Stimulated activated CD4-positive, alpha-beta T cell treated with anti-CD3 and anti-CD28 coated beads, Interleukin-2, amount 100 ng/mL, for 4 hours (primary cell): ENCODE measurements at places on chromosomes 12 and 14.

DNA sequence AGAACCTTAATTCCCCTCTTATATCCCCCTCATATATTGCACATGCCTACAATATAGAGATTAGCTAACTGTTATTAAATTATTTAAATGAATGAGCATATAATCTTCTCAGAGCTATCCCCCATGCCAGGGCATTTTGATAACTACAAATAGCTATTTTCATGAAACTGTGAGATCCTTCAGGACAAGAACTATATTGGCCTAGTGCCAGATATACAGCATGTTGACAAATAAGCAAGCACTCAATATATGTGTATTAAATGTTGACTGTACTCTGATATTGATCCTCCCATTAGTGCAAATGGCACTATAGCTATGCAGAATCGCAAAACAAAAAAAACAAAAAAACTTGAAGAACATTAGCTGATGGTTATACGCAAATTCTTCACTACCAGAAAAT, 134.1 kb upstream of the OTX2 start:
- no peak for DNase-seq

DNA sequence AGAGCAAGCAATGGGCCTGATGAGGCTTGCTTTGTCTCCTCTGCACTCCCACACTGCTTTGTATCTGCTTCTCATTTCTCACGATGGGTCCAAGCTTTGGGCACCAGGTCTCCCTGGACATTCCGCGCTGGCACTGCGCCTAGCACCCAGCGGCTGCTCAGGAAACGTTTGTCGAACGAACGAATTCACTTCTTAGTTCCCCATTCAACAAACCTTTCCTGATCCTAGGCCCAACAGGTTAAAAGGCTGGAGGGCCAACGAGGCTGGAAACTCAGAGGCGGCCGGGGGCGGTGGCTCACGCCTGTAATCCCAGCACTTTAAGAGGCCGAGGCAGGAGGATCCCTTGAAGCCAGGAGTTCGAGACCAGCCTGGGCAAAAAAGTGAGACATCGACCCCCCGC, 1.0 kb upstream of the GLRX5 start:
- DNase-seq, result no peak

- DNase-seq, result no peak
These were observed 18.4 kb downstream of the PPP1R1A start for GRCh38 chr12:54569995-54570528.

DNA sequence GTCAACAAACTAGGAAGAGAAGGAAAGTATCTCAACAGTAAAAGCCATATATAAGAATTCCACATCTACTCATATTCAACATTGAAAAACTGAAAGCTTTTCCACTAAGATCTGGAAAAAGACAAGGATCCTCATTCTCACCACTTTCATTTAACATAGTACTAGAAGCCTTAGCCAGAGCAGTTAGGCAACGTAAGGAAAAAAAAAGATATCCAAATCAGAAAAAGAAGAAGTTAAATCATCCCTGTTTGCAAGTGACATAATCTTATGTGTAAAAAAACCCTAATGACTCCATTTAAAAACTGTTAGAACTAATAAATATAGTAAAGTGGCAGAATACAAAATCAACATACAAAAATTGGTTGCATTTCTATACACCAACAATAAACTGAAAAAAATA, 426.2 kb downstream of the BCAT1 start:
- no peak for DNase-seq

- no peak for DNase-seq
These were observed 58.8 kb upstream of the NUDT4 start for GRCh38 chr12:93318720-93319522.

DNA sequence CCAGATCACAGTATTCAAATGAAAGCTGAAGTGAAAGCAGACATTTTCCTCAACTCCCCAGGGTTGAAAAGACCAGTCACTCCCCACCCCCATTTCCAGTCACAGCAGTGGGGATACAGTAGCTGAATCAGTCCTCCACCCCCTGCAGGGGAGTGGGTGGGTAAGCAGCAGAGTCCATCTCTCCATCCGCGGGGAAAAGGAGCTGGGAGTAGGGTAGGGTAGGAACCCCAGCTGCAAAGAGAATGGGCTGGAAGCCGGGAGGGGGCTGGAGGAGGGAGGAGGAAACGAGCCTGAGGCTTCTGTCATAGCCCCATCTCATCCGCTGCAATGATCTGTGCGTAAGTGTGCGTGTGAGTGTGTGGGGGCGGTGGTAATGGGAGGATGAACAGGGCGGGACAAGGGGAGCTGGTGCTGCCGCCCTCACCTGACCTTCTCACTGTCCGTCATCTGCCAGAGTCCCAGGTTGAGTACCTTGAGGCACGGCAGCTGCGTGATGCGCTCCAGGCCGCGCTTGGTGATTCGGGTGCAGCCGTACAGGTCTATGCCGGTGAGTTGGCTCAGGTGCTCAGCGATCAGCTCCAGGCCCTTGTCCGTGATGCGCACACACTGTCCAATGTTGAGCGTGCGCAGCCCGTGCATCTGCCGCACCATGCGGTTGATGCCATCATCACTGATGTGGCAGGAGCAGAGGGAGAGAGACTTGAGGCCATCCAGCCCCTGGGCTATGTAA, 1.8 kb downstream of the FBXL14 start:
- no peak for DNase-seq

- DNase-seq, result no peak
These were observed 264.2 kb downstream of the ADAMTS20 start for GRCh38 chr12:43287706-43288383.

- no peak for DNase-seq
These were observed 167.5 kb upstream of the RPL10L start for GRCh38 chr14:46819117-46819516.

- no peak for DNase-seq
These were observed 62.9 kb upstream of the METAP2 start for GRCh38 chr12:95411057-95411456.

DNA sequence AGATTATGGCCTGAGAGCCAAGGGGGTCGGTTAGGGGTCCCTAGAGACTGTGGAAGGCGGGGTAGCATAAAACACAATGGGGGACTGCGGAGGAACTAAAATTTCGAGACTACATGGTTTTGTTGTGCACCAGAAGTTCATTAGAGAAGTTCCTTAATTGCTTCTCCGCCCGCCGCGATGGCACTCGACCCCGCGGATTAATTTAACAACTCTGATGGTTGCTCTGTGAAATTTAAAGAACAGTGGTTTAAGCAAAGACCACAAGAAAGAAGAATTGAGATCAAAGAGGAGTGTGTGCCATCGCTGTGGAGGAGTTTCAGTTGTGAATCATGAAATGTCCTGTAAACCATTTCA, 1.4 kb upstream of the CCDC88C start:
- peak; percentile 43 for DNase-seq

DNA sequence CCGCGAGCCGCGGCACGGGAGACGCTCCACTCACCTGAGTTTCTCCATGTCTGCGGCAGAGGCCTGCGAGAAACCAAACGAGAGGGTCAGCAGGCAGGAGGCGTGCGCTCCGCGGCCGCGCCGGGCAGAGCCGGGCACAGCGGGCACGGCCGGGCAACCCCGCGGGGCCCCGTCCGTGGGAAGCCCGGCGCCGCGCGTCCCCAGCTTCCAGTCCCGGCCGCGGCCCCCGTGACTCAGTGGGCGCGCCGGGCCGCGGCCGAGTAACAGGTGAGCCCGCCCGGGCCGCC, 19.4 kb downstream of the BEGAIN start:
- no peak for DNase-seq

DNA sequence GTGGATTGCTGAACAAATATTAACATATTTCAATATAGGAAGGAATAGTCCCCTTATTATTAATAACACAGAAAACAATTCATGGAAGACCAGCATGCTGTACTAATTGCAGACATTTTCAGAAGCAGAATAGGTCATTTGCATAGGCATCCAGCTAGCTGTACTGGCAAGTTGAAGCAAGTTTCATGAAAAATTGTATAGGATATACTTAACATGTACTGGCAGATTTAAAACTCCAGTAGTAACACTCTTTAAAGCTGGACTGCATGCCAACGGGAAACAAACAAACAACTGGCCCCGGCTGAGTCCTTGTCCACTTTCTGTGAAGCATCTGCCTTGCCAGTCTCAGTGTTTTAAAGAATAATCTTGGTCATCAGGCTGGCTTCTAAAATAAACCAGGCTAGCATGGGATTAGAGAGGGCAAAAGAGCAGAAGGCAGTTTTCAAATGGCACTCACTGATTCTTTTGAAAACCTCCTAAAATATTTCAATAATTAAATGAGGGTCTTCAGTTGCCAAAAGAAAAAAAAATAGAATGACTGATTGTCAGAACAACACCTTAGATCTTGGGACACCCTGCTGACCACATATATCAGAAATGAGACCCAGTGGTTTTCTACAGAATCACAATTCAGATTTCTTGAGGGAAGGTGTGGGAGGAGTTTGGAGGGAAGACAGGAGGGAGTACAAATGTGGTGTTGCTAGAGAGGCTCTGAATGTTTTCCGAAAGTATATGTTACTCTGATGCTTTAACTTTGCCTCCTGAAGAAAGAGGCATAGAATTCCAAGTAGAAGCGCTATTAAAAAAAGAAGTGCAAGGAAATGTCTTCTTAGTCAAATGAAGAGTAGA, 122.5 kb upstream of the KRAS start:
- no peak for DNase-seq

DNA sequence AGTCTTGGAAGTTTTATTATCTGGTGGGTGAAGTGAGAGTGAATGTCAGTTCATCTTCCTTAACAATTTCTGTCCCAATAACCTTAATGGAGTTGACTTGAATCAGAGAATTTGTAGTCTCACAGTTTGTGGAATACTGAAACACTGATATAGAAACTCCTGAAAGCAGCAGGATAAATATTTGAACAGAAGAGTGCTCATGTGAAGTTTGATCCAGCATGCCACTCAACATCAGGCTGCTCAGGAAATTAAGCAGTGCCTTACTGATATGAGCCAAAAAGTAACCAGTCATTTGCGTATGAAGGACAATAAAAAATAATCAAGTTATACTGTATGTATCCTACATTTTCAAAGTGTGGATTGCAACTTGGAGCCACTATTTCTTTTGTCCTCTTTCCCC, 15.7 kb downstream of the MUCL1 start:
- no peak for DNase-seq

GRCh38 chr12:100901266-100901665, 106.7 kb downstream of the ANO4 start:
- no peak for DNase-seq

GRCh38 chr14:30678926-30679431, 56.9 kb downstream of the SCFD1 start:
- no peak for DNase-seq

DNA sequence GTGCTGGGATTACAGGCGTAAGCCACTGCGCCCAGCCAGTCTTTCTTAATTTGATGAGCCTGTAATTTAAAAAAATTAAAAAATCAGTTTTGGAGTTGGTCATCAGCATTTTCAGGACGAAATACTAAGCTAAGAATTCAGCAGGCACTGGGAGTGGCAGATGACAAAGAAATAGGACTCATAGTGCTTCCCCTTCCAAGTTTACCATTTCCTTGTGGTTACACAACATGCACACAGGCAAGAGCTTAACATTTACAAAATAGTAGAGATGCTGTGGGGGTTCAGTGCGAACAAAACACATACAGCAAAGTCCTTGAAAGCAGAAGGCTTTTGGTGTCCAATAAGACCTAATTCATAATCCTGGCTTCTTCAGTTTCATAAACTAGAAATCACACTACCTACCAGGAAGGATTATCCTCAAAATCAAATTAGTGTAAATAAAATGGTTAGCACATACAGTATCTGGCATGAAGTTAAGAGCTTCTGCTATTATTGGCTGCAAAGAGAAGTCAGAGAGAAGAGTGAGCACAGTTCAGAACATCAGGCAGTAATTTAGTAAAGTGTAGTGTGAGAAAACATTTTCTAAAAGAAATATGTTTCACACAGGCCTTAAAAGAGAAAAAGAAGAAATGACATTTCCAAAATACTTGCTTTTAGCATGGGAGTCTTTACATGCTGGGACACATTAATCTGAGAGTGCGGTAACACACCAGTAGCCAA, 22.2 kb upstream of the KIF21A start:
- no peak for DNase-seq

- DNase-seq, result no peak
These were observed 1324.8 kb downstream of the TMEM121 start for GRCh38 chr14:106850913-106851825.

GRCh38 chr12:93223440-93224426, 154.0 kb upstream of the NUDT4 start:
- DNase-seq, result no peak

DNA sequence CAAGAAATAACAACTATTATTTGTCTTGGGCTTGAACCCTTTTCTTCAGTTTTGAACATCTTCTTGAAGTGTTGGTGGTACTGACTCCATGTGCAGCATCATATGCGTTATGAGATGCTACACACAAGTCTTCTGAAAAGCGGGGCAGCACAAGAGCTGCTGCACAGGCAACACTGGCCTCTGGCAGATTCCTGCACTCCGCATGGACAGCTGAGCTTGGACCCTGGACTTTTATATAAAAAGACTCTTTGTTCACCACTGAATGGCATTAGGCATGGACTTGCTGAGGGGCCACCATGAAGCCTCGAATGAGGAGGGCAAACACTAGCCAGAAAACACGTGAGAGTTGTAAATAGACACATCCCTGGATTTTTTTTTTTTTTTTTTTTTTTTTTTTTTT, 210.8 kb upstream of the NPAS3 start:
- no peak for DNase-seq

GRCh38 chr12:77225373-77225772, 160.0 kb upstream of the E2F7 start:
- DNase-seq, result no peak

DNA sequence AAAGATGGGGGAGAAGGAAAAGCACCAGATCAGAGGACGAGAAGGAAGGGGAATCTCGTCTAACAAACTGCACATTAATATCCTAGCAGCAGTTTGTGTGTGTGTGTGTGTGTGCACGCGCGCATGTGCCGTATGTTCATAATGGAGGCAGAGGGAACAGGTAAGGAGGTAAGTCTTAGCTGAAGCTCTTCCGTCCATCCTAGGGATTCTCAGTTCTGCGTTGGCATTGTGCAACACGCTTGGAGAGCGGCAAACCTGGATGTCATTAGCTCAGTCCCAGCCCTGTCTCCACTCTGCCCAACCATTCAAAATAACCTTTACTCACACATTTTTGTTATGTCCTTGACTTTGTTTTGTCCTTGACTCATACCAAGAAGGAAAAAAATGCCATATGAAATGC, 1.6 kb upstream of the C1R start:
- no peak for DNase-seq

- DNase-seq, result no peak
These were observed 57.1 kb downstream of the DYRK2 start for GRCh38 chr12:67705394-67706370.

DNA sequence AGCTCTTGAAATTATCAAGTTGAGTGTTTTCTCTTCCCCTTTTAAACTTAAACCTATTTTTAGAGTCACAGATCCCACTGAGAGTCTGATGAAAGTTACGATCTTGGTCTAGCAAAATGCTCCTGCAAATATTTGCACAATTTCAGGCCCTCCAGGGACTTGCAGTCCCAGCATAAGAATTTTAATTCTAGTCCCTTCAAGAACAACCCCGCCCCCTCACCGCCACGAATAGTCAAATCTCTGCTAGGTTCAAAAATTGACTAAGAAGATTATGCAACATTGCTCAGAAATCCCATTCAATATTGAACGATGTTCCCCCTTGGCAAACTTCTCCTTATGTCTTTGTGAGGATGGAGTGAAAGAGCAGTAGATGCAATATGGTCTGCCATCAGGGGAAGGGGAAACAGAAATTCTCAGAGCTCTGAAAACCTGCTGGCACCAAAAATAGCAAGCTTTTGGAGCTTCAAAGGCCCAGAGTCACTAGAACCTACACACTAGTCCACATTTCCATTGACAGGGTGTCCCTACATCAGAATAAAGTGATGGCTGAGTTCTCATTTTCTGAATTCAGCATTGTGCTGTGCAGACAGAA, 127.5 kb upstream of the CCDC175 start:
- DNase-seq, result no peak
